ENCODE measurements at places on chromosomes 2 and 18.

GRCh38 chr18:22113144-22113844 lies 56.1 kb upstream of the GATA6 start:
- no peak for DNase-seq

GRCh38 chr2:65654496-65654895 lies 222.1 kb upstream of the SPRED2 start:
- DNase-seq: no peak

- no peak for DNase-seq
Observed at GRCh38 chr2:128958241-128958640, 639.6 kb upstream of the HS6ST1 start.

- DNase-seq: no peak
Observed at GRCh38 chr2:200814276-200814815, 2.6 kb downstream of the BZW1 start.

- no peak for DNase-seq
Observed at GRCh38 chr18:1998121-1998520, 573.2 kb downstream of the METTL4 start.

DNA sequence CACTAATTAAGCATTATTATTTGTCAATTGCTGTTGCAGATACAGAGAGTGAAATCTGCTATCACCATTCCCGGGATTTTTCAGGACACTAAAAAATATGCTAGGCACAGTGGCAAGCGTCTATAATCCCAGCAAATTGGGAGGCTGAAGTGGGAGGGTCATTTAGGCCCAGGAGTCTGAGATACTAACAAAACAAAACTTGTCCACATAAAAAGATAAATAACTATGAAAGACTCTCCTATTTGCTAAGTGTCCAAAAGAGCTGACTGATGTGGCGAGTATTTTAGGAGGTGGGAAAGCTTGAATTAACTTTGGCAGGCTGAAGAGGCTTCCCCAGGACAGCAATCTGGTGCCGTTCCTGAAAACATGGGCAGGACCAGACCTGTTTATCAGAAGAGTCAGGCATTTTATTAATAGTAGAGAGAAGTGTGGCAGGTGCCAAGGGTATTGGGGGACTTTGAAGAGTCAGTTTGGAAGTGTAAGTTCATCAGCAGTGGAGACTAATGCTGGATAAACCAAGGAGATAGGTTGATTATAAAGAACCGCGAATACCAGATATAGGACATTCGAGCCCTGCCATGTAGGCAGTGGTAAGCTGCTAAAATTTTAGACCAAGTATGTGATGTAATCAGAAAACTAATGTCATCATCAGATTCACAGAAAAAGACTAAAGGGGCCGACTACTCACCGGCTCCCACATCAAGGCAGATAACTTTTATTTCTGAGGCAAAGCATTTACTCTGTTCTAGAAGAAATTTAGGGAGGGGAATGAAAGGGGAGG lies 201.8 kb downstream of the EPHA4 start:
- no peak for DNase-seq

- no peak for DNase-seq
Observed at GRCh38 chr2:14053105-14053504, 579.4 kb upstream of the LRATD1 start.

DNA sequence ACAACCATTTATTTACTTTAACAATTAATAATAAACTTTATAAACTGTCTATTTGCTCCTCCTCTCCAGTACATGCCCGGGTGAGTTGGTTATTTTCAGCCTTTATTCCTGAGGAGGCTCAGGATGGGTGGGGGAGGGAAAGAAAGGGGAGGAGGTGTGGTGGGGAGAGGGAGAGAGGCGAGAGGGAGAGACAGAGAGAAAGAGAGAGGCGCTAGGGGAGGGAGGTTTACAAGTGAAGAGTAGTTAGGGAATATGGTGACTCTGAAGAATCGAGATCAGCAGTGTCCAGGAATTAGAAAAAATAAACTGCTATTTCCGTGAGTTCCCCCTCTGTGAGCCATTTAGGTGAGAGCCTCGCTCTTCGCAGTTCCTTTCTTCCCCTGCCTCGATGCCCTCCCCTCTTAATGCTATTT lies 138.9 kb downstream of the MEIS1 start:
- no peak for DNase-seq

DNA sequence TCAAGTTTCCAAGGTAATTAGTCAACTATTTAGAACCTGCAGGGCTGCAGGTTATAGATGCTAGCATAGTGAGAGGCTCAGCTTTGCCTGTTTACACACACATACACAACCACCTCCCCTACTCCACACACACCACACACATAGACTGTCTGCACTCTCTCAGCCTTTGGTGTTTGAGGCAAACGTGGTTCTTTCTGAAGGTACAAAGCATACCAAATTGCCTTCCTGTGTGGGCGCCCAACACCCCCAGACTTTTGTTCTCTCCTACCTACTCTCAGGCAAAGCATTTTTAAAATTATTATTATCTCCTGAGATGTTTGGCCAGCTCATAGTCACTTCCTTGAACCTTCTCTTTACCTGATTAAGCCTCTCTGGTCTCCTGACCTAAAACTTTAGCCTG lies 44.9 kb downstream of the MYO3B start:
- DNase-seq: no peak

All from activated naive CD8-positive, alpha-beta T cell treated with anti-CD3 and anti-CD28 coated beads, Interleukin-2, amount 50 U/mL, for 16 hours (primary cell).